Occipital lobe (tissue), 3 donors: ENCODE measurements at places on chromosomes 6 and 20. TPM values are rescaled to one million over a fixed set of nuclear protein-coding genes. Genes with fewer than 3 reads are reported as not detected.

PTCRA gene
- not detected for total RNA-seq

- no peak for DNase-seq
Measured at GRCh38 chr20:8527998-8528723, 396.1 kb downstream of the PLCB1 start.

GRCh38 chr6:14861491-14861943 is 384.4 kb upstream of the JARID2 start:
- no peak for DNase-seq

DNA sequence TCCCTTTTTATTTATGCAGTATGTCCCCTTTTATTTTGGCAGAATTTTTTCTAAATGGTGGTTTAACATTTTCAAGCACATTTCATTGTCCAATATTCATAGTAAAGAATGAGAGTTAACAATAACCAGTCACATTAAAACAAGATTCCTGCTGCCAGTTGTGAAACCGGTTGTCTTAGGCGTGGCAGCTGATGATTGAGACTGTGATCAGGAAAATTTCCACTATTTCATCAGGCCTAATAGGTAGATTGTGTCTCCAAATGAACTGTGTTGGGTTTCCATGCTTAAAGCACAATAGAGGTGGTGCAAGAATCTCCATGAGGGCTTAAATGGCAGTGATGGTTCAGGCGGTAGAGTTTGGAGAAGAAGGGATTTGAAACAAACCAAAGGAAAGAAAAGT is 15.3 kb downstream of the PRDM1 start:
- no peak for DNase-seq

- DNase-seq, result no peak
Measured at GRCh38 chr6:5044866-5045265, 40.3 kb upstream of the PPP1R3G start.

DNA sequence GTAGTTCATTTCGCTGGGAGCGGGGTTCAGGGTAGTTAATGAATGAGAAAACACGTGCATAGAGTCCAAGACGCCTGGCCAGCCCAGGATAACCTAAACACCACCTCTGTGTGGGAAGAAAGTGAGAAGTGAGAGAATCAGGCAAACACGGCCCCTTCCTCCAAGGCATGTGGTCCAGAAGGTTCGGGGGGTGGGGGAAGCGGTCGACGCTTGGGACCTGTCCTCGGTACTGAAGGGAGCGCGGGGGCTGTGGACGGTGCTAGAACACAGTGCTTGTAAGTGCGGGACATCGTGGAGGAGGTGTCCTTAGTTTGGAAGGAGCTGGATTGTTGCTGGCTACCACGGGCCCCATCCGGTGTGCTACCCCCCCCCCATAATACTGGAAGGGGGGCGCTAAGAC is 1.7 kb upstream of the VSTM2L start:
- no peak for DNase-seq
